ENCODE measurements at places on chromosomes 1 and 21. TPM values are rescaled to one million over a fixed set of nuclear protein-coding genes. Genes with fewer than 3 reads are reported as not detected.
A peak's percentile ranks its signal among the peaks of the same experiment; 100 is the strongest.

OR2T34 gene
- not detected for polyA plus RNA-seq

CCDC30 gene
- 0.17 TPM for polyA plus RNA-seq

DNA sequence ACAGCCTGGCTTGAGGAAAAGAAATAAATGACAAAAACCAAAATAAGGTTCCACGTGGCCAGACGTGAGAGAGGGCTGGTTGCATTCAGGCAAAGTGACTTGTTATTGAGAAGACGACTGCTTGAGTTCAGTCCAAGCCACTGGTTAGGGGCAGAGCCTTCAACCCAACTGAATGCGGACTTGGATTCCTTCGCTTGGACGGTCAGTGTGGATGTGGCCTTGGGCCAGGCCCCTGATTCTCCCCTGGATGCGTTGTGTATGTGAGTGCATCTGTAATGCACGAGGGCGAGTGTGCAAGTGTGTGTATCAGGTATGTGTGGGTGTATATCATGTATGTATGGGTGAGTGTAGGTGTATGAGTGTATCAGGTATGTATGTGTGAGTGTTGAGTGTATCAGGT is 1.9 kb downstream of the PLA2G2F start:
- no peak for DNase-seq

OR2M3 gene
- polyA plus RNA-seq, result not detected

- peak; percentile 33 for DNase-seq
These were observed 556 bp downstream of the GMEB1 start for GRCh38 chr1:28668956-28669723.

DNA sequence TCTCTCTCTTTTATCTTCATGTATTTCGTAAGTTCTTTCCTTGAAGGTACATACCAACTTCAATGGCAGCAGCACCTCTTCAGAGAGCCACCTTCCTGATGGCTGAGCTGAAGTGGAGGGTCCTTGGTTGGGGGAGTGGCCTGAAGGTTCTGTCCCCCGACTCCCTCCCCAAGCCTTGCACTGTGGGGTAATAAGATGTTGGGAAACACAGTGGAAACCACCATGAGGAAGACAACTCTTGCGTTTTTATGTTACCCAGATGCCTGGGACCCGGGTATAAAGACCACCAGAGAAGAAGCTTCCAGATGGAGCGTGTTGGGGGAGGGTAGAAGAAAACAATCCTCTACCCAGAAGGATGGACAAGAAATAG is 794 bp downstream of the KRTAP12-3 start:
- no peak for DNase-seq

PDZK1IP1 gene
- polyA plus RNA-seq, result not detected

- peak; percentile 3 for DNase-seq
These were observed 155.5 kb downstream of the GLUL start for GRCh38 chr1:182235952-182236650.

SLC27A3 gene
- polyA plus RNA-seq, result 9.6 TPM

GRCh38 chr1:168717906-168718891 is 10.8 kb downstream of the DPT start:
- no peak for DNase-seq

DNA sequence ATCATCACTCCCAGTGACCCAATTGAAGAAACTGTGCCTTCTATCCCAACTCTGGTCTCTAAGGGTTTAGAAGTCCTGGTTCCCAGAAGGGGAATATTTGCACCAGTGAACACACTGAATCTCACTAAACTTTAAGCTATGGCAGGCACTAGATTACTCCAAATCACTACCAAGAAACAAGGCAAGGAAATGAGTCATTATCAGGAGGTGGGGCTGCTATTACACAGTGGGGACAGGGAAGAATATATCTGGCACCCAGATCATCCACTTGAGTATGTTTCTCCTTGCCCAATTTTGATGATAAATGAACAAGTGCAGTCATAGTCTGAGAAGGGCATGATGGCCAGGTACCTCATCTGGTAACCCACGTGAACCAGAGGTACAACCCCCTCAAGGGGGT is 7.0 kb downstream of the MRPL9 start:
- DNase-seq, result peak; percentile 44

TMOD4 gene
- polyA plus RNA-seq, result 0.27 TPM

IL20 gene
- polyA plus RNA-seq, result not detected

GRCh38 chr1:151130987-151131586 is 15.3 kb downstream of the SEMA6C start:
- DNase-seq, result peak; percentile 32

DNA sequence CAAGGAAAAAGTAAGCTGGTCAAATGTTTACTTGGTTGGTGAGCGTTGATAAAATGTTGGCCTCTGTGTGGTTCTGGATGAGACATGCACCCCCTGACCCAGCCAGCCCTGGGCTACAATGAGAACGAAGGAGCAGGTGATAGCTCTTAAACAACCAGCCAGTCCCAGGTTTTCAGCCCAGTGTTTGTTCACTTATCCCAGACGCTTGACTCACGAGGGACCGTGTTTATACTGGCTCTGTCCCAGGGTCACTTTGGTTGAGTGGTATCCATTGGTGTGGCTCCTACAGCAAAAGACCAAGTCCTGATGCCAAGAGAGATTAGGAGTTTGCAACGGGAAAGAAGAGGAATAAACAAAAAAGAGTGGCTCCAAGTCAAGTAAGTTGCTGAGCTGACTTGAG is 86.9 kb downstream of the KCNJ15 start:
- peak; percentile 49 for DNase-seq

DNA sequence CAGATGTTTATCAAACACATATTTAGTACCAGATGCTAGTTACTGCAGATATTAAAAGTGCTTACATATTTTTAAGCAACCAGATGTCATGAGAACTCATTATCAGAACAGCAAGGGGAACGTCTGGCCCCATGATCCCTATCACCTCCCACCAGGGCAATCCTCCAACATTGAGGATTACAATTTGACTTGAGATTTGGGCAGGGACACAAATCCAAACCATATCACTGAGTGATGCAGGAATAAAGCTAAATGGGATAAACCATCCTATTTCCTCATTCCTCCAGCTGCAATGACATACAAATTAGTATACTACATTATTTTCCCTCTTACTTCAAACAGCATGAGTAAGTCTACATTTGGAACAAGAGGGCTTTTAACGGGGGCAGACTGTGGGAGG is 3.1 kb upstream of the KCNK2 start:
- peak; percentile 35 for DNase-seq

- DNase-seq, result no peak
These were observed 7.4 kb upstream of the EDEM3 start for GRCh38 chr1:184761969-184762485.

C1orf232 gene
- polyA plus RNA-seq, result not detected
